ENCODE measurements at places on chromosomes 6 and 20.

- DNase-seq, result no peak
Observed at GRCh38 chr6:7721649-7722048, 4.2 kb upstream of the BMP6 start.

- DNase-seq, result no peak
Observed at GRCh38 chr6:2818593-2818992, 23.1 kb downstream of the SERPINB1 start.

GRCh38 chr6:42269553-42269952 lies 51.9 kb upstream of the MRPS10 start:
- DNase-seq, result no peak

DNA sequence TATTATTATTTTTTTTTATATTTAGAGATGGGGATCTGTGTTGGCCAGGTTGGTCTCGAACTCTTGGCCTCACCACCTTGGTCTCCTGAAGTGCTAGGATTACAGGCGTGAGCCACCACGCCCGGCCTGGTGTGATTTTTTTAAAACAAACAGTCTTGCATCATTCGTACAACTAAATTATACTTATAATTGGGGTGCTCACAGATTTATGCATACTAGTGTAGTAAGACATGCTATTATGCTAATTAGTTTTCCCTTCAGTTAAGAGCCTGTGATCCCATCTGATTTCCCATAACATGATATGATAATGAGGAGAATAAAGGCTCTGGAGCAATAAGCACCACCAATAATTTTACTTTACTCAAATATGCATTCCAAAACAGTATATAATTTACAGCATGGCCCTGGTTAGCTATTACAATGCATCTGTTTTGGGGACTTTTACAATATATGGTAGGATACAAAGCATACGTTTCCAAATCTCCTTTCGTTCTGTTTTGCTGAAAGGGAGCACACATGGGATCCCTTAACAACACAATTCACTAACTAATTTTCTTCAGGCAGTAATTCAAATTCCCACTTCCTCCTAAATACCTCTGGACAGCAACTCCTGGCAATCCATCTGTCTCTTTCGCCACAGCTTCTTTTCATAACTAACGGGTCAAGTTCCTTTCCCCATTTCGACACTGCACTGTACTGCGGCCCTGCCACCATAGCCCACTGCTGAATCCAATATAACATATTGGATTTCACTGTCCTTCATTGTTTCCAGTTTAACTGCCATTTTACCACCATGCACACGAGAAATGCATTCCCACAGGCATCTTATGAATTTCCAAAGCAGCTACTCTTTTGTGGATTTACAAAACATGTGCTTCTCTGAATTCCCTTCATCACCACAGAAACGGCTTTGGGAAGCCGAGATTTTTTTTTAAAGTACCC lies 1.7 kb downstream of the NUDT3 start:
- DNase-seq, result no peak

DNA sequence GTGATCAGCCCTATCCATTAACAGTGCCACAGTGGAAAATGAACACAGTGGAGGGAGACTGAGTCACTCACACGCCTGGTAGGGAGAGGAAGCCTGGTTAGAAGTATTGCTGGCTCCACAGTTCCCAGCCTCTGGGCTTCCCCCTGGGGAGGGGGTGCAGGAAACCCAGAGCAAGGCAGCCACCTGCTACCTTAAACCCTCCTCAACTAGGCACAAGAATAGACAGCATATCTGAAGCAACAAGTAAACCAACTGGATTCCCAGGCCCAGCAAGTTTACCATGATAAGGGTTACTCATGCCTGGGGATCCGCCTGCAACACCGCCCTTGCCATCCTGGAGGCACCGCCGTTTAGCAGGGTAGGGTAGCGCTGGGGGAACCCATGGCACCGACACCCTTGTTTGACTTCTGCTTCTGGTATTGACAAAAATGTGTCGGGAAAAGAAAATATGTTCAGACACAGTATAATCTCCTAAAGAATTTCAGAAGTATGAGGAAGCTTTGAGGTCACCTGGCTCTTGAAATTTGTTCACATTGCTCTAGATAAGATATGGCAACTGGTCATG lies 38.3 kb downstream of the SLC22A23 start:
- no peak for DNase-seq

DNA sequence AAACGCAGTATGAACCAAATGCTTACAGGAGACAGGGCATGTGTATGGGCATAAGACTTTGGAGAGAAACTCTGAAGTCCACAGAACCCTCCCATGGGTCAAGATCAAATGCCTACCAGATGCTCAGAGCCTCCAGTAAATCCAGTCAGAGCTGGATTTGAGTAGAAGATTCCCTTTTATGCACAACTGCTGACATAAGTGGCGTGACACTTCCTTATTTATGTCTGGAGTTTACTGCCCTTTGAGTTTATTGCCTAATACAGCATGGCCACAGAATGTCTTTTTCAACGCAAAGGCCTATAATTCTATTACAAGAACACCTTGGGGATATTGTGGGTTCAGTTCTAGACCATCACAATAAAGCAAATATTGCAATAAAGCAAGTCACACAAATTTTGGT lies 220.0 kb upstream of the FOXQ1 start:
- DNase-seq, result no peak

All from NCI-H1048 (cell line).